ENCODE measurements at places on chromosomes 5 and 9. TPM values are rescaled to one million over a fixed set of nuclear protein-coding genes. Genes with fewer than 3 reads are reported as not detected.

THBS4 gene
- 2.1 TPM for total RNA-seq

SELENOP gene
- 63.2 TPM for total RNA-seq

CD274 gene
- 10.5 TPM for total RNA-seq

OSTF1 gene
- 33.2 TPM for total RNA-seq

ESM1 gene
- total RNA-seq: 212 TPM

LRRC70 gene
- total RNA-seq: 1.4 TPM

Data from uterine smooth muscle cell (primary cell).